AG08396 (cell line): ENCODE measurements at places on chromosomes 3 and 15.

GRCh38 chr3:12818773-12819172 is 22.3 kb downstream of the CAND2 start:
- no peak for DNase-seq

DNA sequence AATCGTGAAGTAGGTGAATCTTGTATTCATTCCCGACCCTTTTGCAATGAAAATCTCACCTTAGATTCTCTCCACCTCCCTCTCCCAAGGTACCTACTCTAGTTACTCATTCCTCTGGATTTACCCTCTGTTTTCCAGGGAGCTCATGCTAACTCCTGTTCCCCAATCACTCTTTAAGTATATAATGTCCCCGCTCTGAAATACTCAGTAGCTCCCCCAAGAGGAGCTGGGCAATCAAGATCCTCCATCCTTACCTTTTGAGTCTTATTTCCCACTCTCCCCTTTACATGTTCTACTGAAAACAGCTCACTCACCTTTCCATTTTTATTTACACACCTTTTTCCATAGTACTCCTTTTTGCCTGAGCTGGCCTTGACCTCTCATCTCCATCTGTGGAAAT is 599.9 kb downstream of the RBMS3 start:
- no peak for DNase-seq

DNA sequence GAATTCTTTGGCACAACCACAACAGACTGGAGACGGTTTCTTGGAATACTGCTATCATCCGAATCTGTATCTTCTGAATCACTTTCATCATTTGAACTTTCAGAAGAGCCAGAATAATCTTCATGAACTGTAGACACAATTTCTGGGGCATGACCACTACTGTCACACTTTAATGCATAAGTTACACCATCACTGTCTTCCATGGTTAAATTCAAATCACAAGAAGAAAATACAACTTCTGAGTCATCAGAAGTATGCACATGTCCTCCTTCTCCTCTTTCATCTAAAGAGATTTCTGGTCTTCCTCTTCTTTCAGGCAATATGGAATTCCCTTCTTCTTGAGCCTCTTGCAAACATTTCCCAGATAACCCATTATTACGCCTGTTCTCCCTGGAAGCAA is 42.5 kb downstream of the SETD2 start:
- no peak for DNase-seq

DNA sequence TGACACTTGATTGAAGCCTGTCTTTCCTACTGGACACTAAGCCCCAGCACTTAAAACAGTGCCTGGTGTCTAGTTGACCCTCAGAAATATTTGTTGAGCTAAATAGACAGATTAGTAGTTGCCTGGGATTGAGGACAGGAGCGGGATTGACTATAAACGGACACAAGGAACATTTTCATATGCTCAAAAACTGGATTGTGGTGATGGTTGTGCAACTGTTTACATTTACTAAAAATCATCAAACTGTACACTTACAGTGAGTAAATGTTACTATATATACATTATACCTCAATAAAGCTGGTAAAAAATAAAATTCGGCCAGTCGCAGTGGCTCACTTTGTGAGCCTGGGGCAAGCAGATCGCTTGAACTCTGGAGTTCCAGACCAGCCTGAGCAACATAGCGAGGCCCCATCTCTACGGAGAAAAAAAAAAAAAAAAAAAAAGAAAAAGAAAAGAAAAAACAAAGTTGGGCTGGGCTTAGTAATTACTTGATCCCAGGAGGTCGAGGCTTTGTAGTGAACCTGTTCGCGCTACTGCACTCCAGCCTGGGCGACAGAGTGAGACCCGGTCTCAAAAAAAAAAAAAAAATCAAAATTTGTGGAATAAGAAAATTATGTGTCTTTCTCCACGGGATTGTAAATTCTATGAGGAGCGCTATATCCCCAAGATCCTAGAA is 632 bp upstream of the IDH3A start:
- DNase-seq, result no peak

- DNase-seq, result no peak
Observed at GRCh38 chr3:125591116-125591760, 4.1 kb downstream of the OSBPL11 start.

DNA sequence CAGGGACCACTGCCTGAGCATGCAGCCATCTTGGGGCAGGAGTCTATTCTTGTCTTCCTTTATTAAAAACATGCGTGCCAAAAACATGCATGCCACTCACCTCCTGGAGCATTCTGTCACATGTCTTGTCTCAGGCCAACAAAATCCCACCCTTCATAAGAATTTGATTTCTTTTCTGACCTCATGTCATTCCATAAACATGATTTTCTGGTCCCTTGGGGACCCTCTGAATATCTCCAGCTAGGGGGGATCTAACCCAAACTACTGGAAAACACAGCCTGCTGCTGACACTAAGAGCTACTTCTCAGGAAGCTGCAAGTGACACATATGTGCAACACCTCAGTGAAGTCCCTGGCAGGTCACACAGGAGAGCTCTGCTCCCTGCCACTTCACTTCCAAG is 26.8 kb upstream of the NOX5 start:
- DNase-seq, result no peak

- no peak for DNase-seq
Observed at GRCh38 chr15:91183596-91183995, 83.5 kb downstream of the SV2B start.

DNA sequence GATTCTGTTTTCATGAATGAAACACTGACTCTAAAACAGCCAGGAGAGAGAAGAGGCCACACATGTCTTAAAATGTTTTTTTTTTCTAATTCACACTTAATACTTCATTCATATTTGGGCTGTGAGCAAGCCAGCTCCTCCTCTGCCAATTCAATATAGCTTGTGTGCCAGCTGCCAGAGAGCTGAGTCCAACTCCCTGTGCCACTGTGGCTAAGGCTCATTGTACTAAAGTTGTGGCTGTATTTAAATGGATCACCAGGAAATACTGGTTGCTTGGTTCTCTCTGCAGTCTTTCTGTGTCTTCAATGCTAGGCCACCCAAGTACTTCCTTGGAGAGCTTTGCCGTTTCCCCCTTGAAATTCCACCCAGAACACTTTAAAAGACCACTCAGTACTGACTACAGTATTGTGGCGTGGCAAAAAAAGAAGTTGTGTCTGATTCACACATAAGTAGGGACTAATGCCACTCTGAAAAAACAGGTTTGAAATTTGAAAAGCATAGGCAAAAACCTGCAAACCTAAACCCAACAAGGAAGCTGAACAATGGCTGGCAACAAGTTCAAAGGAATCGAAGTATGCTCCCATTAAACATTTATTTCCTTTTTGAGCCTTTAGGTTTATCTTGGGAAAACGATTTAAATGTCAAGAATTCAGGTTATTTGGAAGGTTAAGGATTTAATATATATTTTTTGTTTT is 524.7 kb downstream of the DIPK2A start:
- peak; percentile 8 for DNase-seq

GRCh38 chr3:79724206-79724605 is 43.6 kb downstream of the ROBO1 start:
- DNase-seq, result no peak

DNA sequence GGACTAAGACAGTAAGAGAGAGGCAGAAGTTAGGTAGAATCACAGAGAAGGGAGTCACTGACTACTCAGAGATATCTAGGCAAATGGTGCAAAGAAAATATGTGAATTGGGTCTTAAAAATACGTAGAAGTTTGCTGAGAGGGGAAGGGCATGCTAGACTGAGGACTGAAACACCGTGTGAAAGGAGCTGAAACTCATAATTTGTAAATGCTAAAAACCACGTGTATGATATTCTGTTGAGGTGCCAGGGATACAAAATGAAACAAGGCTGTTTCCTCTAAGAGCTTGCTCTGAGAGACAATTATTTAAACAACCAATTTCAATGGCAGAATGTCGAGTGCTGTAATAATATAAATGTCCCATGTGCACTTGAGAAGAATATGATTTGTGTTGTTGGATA is 47.2 kb downstream of the NCK1 start:
- no peak for DNase-seq

- DNase-seq, result no peak
Observed at GRCh38 chr15:47987461-47987860, 133.3 kb upstream of the SLC24A5 start.

GRCh38 chr3:188170461-188171459 is 16.8 kb downstream of the LPP start:
- DNase-seq, result no peak

DNA sequence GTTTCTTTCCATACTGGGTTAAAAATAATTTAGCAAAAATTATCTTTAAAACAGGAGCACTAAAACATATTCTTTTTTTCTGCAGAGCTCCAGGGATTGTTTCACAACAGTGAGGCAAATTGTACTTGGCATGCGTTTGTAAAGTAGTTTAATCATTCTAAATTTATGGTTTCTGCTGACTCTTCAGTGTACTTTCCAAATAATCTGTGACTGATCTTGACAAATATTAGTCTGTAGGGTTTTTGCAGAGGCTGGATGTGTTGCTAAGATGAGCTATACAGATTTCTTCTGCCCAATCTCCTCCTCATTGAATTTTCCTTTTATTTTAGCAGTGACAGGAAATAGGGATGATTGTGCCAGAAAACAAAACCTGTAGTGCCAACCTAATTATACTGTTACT is 328.0 kb upstream of the MANF start:
- no peak for DNase-seq

DNA sequence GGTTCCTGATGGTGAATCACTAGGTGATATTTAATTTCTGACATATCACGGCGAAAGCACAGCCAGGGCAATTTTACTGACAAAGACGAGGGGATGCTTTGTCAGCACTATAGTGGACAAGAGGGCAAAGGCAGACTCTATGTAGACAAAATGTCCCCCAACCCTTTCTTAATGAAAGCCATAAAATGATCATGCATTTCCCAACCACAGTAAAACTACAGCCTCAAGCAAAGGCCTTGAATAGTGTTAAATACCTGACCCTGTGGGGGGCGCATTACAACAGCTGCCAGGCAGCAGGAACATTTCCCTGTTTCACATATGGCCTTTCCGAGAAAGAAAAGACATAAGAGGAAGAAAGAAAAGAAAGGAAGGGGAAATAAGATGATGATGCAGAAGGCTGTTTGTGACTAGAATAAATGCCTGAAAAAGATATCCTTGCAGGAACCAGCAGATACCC is 49.5 kb downstream of the GLDN start:
- no peak for DNase-seq

DNA sequence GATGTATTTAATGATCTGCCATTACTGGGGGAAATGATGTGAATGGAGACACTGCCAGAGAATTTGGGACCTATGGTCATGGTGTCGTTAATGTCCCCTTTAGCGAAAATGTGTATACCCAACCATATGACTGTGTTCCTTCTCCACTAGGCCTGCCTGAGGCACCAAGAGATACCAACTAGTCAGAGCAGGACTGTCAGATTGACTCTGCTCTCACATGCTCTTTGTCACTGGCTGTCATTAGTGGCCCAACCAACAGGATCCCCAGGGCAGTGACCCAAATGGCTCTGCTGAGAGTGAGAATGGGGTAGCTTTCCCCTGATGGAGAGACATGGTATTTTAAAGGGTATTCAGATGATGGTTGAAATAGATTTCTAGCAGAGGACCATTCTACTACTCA is 2.8 kb downstream of the TAGLN3 start:
- DNase-seq, result no peak
